ENCODE measurements at places on chromosomes 7 and 10.

- ATAC-seq: no peak
These were observed 140.6 kb upstream of the TMEM168 start for GRCh38 chr7:112930787-112931186.

GRCh38 chr10:105063796-105064195 is 422.7 kb downstream of the SORCS3 start:
- peak; percentile 64 for ATAC-seq

- no peak for ATAC-seq
These were observed 136.6 kb downstream of the ARHGAP22 start for GRCh38 chr10:48468130-48468790.

GRCh38 chr7:4851459-4852422 is 10.1 kb downstream of the PAPOLB start:
- no peak for ATAC-seq

GRCh38 chr7:13990319-13990983 is 985 bp upstream of the ETV1 start:
- peak; percentile 9 for ATAC-seq

GRCh38 chr7:33452805-33453502 is 323.6 kb downstream of the BBS9 start:
- no peak for ATAC-seq

GRCh38 chr10:96767611-96768010 is 47.3 kb upstream of the PIK3AP1 start:
- no peak for ATAC-seq

DNA sequence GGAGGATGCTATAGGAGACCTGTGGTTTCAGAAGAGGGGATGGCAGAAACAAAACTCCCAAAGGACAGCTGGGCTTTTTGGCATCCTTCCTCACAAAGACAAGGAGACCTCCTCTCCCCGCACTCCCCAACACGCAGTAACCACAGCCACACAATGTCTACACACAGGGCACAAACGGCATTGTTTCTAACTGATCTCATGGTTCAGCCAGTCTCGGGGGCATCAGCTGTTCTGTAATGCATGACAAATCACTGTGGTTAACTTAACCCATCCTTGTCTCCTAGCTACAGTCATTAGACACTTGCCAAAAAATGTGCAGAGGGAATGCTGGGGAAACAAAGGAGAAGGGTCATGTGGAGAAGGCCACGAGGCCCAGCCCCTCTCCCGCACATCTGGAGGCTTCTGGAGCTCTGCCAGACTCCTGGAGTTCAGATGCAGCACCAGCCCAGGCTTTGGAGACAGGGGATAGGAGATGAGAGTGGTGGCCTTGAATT is 7.6 kb upstream of the ADAMTS14 start:
- peak; percentile 74 for ATAC-seq

GRCh38 chr10:78448470-78448869 is 414.8 kb downstream of the RPS24 start:
- ATAC-seq: no peak

DNA sequence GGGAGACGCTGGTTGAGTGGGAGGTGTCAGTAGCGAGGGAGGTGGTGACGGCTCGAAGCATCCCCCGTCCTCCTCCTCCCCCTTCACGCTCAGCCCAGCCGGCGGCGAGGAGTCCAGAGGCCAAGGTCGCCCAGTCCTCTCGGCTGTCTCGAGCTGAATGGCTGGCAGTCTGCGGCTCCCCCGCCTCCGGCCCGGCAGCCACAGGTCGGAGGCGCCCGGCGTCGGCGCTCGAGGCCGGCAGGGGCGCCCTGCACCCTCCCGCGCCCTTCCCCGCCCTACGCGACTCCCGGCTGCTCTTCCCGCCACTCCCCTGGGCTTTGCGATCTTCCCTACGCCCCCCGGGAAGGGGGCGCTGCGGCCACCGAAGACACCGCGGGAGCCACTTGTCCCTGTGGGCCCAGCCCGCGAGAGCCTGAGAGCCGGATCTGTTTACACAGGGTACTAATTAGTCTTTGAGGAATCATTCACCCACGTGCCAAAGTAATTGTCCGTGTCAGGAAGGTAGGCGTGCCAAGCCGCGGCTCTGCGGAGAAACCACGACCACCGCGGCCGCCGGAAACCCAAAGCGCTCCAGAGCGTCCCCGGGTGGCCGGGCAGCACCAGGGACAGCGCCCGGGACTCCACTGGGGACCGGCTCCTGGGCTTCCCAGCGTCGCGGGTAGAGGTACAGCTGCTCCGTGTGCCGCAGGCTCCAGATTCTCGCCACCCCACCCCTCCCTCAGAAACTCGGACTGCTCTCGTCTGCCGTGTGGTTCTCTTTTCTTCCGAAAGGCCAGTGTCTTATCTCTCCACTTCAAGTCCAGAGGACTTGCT is at the start of gene NXPH1:
Gene NXPH1, plus strand, starts transcription at position 133 of the 813 bp plus-strand sequence.
- ATAC-seq: peak; percentile 82

DNA sequence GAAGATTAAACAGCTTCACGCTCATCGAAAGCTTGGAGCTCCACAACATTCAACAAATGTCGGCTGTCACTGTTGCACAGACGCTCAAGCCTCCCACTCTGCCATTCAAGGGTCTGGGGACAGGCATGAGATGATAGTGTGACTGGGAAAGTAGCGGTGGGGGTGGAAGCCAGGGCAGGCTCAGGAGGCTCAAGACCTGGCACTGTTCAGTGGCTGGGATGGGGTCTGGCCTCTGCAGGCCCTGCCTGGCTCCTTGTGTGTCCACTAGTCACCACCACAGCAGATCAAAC is 13.5 kb upstream of the GTPBP4 start:
- no peak for ATAC-seq

DNA sequence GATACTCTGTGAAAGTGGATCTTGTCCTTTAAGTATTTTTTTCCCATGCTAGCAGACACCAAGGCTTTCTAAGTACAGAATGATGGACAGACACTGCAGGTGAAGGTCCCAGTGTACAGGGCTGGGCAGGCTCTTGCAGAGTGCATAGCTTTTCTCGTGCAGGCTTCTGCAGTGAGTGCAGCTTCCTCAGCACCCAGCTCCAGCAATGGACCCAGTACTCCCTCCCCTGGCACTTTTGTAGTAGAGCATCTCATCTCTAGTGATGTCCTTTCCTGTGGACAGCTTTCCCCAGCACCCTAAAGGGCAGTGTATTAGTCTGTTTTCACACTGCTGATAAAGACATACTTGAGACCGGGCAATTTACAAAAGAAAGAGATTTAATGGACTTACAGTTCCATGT is 104.3 kb downstream of the CUL2 start:
- no peak for ATAC-seq

GRCh38 chr7:114760477-114760876 is 161.4 kb upstream of the MDFIC start:
- ATAC-seq: no peak

GRCh38 chr10:110221721-110222261 is 14.4 kb downstream of the MXI1 start:
- ATAC-seq: peak; percentile 29

DNA sequence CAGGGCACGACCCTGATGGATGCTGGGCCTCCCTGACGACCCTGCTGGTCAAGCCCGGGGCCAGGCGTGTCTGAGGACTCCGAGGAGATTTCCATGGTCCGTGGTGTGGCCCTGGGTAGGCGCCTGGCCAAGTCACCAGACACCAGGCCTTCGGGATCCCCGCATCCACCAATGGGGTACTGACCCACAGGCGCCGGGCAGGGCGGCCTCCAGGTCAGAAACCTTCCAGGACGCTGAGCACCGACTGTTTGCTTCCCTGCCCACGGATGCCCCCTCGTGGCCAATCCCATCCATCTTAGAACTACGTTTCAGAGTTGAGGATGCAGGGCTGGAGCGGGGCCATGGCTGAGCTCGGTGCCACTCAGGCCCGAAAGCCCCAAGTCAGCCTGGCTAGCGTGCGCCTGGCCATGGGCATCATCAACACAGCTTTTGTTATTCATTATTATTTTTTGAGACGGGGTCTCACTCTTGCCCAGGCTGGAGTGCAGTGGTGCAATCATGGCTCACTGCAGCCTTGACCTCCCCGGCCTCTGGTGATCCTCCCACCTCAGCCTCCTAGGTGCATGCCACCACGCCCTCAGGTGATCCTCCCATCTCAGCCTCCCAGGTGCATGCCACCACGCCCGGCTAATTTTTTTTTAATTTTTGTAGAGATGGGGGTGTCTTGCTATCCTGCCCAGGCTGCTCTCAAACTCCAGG is 7.1 kb upstream of the AMZ1 start:
- peak; percentile 76 for ATAC-seq

DNA sequence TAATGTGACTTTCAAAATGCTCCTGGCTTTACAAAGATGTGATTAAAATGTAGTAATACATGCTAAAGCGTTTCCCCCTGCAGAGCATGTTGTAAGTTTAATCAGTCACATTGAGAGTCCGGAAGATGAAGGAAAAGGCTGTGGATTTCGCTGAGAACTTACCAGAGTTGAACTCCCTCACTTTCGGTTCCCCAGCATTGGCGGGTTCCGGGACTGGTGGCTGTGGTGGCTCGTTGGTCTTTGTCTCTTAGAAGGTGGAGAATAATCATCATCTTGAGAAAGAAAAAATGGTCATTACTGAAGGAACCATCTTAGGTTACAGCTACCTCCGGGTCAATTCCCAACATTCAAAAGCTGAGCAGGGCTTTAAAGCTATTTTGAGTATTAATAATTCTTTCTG is 9.6 kb upstream of the NUPR2 start:
- no peak for ATAC-seq

- no peak for ATAC-seq
These were observed 7.6 kb downstream of the ZNF316 start for GRCh38 chr7:6644728-6645127.

DNA sequence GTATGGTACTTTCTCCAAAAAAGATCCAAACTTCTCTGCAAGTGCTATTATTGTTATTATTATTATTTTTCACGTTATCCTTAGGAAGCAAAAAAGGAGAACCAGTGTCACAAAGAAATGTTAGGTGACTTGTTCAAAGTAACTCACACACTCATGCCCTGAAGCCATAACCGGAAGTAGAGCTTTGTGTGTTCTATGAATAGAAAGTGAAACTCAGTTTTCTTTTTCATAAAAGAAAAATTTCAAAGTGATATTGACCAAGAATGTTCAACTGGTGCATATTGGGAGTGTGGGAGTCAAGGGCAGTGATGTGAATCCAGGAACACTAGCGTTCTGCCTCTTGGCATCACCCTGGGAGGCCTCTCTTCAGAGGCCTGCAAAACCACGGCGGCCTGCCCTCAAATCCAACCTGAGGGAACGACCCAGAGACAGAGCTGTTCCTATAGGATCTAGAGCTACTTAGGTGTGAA is 106.1 kb downstream of the PRKCQ start:
- peak; percentile 56 for ATAC-seq

- no peak for ATAC-seq
These were observed 33.7 kb downstream of the RAB18 start for GRCh38 chr10:27537787-27538186.

- ATAC-seq: peak; percentile 91
These were observed 117.4 kb downstream of the TES start for GRCh38 chr7:116327752-116328151.

GRCh38 chr7:17120756-17121155 is 177.7 kb upstream of the AHR start:
- no peak for ATAC-seq

DNA sequence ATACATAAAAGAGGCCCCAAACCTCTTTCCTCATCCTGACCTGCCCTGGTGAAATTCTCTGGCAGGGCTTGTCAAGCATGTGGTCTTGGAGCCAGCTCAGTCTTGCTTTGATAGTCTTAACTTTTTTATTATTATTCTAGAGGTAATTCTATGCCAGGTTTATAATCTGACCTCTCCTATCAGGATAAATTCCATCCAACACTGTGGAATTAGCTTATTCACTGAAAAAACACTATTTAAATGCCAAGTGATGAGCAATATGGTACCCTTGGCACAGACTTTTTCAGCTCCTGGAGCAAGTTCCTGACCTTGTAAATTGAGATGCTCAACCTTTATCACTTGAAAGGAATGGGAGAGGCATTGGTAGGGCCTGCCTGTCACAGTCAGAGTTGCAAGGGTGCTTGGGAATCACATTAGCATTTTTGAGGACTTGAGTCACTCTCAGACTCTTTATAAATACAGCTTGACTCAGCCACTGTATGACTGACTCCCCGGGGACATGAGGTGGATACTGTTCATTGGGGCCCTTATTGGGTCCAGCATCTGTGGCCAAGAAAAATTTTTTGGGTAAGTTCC is at the start of gene CPA4:
Gene CPA4, plus strand, starts transcription at position 480 of the 576 bp plus-strand sequence. Its CDS starts 20 bp downstream, at position 500.
- ATAC-seq: peak; percentile 6

DNA sequence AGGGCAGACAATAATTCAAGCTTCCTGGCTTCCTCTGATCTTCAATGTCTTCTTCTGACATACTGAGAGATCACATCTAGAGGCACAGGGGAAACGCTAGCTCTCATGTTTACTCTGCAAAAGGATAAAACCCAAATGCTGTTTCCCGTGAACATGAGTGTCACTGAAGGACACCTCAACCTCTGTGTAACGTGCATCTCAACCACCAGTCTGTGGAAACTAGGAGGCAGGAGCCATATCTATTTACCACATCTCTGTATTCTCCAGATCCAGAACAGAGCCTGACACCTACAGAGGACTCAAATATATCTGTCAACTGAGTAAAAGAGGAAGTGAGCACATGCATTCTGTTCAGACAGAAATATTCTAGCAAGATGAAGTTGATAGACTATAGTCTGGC is 140.3 kb upstream of the TARP start:
- no peak for ATAC-seq

DNA sequence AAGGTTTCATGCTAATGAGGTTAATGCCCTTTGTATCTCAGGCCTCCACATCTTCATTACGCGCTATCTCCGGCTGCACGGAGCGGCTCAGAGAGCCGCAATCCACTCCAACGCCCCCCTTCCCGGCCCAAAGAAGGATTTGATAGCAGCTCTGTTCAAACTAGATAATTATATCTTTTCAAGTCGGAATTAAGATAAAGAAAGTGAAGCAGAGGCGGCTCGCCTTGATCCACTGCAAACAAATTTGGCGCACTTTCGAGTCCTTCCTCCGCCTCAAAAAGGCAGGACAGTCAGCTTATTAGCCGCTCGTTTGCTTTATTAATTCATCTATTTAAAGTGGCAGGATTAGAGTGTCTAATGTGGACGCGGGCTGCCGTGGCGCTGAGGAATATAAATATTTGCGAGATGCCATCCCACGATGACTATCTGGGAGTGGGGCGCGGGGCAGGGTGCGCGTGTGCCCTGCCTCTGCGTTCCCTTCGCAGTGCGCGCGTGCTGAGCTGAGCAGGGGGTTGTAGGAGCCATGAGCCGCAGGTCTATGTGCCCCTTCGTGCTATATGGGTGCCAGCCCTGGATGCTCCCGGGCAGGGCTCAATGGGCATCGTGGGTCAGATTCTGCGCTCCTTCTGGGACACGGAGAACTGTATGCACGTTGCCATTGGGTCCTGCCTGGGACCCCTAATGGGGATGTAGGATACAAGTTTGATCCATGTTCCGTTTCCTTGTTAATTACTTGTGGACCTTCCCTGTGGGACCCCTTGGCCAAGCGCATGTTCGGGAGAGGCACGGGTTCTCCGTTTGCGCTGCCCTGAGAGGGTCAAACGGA is 9.0 kb downstream of the EMX2 start:
- no peak for ATAC-seq

- no peak for ATAC-seq
These were observed 30.0 kb downstream of the NET1 start for GRCh38 chr10:5442065-5442989.

DNA sequence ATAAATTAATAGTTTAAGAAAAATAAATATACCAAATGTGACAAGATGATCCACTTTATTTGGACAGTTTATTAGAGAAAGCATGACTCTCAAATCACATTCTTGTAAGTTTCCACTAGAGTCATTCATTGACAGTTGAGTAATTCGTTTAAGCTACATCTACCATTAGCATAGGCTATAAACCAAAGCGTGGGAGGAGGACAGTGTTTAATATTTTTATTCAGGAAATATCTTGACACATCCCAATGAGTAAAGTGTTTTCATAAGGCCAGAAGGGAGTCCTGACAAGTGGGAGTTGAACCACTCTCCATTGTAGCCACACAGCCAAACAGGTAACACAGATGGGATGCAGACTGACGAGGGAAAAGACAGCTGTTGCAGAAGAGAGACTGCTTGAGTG is 386.5 kb upstream of the SEMA3D start:
- no peak for ATAC-seq
